ENCODE measurements at places on chromosomes 4 and X.

DNA sequence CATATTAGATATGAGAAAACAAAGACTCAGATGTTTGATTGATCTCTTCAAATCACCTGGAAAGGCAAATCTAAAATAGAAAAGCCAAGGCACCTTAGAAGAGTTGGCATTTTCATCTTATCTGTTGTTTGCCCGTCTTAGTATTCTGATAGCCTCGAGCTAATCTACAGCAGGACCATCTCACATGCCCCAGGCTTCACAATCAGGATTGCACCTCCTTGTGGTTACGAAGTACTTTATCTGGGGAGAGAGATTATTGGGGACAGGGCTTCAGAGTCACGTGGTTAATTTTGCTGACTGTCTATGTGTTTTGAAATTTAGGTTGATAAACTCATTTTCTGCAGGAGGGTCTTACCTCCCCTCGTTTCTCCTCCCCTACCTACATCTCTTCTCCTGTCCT lies 313.1 kb upstream of the ANXA10 start:
- DNase-seq, result no peak

DNA sequence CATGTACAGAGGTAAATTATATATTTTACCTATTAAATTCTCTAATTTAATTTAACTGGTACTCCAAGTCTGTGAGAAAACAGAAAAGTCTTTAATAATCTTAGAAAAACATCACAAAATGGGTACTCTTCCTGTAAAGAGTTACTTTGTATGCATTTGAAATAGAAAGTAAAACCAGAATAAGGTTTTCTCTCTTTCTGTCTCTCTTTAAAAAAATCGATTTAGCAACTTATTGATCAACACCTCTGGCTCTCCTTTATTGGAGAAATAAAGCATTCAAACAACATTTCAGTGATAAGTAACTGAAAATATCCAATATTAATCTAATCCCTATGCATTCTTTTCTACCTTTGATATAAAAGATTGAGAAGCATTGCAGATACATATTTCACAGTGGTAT lies 27.4 kb downstream of the ATOH1 start:
- no peak for DNase-seq

GRCh38 chrX:39709364-39709763 lies 388.4 kb downstream of the BCOR start:
- no peak for DNase-seq

DNA sequence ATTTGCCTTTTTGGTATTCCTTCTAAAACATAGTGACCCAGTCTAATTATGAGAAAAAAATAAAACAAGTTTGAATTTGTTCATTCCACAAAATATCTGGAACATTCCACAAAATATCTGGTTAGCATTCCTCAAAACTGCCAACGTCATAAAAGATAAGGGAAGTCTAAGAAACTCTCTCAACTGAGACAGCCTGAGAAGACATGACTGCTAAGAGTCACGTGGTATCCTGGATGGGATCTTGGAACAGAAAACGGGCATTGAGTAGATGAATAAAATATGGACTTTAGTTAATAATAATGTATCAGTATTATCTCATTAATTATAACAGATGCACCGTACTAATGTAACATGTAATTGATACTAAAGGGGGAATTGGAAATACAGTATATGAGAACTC lies 280.9 kb downstream of the ARAP2 start:
- no peak for DNase-seq

DNA sequence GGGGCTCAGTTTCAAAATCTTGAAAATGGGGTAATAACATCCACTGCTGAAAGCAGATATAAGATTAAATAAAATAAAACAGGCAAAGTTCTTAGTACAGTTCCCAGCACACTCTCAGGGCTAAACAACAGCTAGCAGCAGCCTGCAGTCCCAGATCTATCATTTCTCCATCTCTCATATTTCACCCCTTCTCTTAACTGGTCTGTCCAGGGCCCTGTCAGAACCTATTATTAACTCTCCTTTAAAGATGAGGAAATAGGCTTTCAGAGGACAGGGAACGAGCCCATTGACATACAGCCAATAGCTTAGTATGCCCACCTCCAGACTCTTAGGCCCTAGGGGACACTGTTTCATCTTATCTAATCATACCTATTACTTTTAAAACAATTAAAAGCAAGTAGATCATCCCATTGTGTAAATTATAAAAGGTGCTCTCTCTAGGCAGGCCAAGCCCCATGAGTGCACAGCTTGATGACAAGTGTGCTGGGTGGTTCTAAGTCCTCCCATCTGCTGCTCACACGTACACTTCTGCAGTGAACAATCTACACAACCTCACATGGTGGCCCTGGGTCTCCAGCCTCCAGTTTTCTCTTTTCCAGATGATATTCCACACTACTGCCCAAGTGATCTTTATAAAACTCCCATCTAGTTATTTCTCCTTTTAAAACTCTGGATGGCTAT lies 119.0 kb downstream of the APBB2 start:
- DNase-seq, result no peak

GRCh38 chrX:134369576-134369975 lies 90.4 kb upstream of the HPRT1 start:
- DNase-seq, result no peak
